ENCODE measurements at places on chromosomes 6 and 20. TPM values are rescaled to one million over a fixed set of nuclear protein-coding genes. Genes with fewer than 3 reads are reported as not detected.

ZNF165 gene
- total RNA-seq, result 0.57 TPM

POU3F2 gene
- not detected for total RNA-seq

SLC35D3 gene
- total RNA-seq, result not detected

RIPPLY2 gene
- 0.28 TPM for total RNA-seq

C20orf96 gene
- 2.4 TPM for total RNA-seq

THBD gene
- 1.2 TPM for total RNA-seq

MATN4 gene
- total RNA-seq, result not detected

PPIL6 gene
- 6.9 TPM for total RNA-seq

CNR1 gene
- not detected for total RNA-seq
